ENCODE measurements at places on chromosomes 12 and 14.

GRCh38 chr14:71321574-71322315 is 414.5 kb downstream of the PCNX1 start:
- no peak for DNase-seq

DNA sequence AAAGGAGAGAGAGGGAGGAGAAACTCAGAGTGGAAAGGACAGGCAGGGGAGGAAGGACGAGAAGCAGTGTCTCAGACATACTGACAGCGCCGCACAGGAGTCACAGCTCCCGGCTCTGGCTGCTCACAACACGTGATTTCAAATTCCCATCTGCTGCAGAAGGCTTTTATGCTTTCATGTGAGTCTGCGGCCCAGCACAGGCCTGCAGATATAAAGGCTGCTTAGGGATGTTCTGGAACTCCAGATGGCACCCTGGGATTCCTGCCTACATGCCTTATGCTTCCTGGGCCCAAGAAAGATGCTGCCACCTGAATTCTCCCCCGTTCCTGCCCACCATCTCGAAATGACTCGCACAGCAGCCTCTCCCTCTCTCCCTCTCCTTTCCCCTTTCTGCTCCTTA is 89.6 kb downstream of the NUAK1 start:
- no peak for DNase-seq

GRCh38 chr12:67356380-67356774 is 87.2 kb downstream of the CAND1 start:
- DNase-seq: no peak

DNA sequence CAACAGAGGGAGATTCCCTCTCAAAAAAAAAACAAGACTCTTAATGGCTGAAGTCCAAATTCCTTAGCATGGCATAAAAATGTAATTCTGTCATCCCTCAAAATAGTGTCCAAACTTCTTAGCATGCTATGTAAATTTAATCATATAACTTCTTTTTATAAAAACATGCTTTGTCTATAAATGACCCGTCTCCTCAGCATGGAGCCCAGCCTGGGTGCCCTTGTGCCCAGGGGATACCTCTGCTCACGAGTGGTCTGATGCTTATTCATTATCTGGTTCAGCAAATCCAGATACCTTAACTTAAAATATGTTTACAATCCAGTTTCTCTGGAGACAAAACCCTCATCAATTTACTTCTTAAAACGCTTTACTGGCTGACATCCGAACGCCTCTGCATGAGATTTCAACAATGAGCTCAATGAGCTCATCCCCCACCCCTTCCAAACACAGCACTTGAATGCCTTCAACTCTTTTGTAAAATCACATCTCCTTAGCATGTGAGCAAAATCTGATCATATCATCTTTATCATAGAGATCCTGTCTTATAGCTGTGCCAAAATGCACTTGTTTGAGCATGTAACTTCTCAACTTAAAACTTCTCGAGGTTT is 15.7 kb downstream of the RTL1 start:
- no peak for DNase-seq

DNA sequence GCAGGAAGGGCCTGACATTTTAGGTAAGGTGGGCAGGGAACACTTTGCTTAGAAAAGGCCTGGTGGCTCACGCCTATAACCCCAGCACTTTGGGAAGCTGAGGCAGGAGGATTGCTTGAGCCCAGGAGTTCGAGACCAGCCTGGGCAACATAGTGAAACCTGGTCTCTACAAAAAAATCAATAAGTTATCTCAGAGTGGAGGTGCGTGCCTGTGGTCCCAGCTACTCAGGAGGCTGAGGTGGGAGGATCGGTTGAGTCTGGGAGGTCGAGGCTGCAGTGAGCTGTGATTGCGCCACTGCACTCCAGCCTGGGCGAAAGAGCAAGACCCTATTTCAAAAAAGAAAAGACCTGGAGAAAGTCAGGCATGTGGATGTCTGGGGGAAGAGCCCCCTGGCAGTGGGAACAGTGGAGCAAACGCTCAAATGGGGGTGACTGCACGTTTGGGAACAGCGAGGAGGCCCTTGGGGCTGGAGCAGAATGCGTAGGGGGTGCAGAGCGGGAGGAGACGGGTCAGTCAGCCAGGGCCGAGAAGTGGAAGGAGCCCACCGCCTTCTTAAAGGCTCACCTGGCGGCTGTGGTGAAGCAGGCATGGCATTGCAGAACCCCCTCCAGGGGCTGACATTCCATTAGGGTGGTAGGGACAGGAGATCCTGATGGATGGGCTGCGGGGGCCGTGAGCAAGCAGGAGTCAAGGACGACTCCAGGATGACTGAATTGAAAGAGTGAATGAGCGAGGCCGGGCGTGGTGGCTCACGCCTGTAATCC is 6.2 kb upstream of the KIF26A start:
- DNase-seq: peak; percentile 38
